ENCODE measurements at places on chromosomes 13 and 19.
A peak's percentile ranks its signal among the peaks of the same experiment; 100 is the strongest.

DNA sequence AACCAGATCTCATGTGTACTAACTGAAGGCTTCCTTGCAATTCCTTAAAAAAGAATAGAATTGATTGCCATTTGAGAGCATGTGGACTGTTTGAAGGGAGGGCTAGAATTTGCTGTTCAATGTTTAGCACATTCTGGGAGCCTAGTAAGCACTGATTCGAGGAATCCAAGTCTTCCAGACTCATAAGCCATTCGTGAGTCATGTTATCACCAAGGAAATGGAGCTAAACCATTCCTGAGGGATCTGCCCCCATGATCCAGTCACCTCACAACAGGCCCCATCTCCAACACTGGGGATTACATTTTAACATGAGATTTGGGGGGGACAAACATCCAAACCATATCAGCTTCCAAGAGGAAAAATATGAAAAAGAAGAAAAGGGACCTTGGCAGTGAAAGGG, 276.4 kb downstream of the KCNRG start:
- no peak for DNase-seq

DNA sequence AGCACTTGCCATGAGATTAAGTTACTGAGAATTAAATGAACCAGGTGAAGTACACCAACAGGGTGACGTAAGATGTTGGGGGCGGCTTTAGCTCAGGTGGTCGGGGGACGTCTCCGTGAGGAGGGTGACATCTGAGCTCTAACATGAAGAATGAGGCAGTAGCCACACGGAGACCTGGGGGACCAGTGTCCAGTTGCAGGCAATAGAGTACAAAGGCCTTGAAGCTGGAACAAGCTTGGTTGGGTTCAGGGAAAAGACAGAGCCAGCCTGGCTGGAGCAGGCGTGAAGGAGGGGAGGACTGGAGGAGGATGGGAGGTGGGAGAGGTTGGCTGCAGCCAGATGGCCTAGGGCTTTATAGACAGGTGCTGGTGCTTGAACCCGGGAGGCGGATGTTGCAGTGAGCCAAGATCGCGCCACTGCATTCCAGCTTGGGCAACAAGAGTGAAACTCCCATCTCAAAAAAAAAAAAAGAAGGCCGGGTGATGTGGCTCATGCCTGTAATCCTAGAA, 1.6 kb downstream of the SPINT2 start:
- no peak for DNase-seq

GRCh38 chr19:46659151-46660007, 1.6 kb downstream of the DACT3 start:
- peak; percentile 41 for DNase-seq

DNA sequence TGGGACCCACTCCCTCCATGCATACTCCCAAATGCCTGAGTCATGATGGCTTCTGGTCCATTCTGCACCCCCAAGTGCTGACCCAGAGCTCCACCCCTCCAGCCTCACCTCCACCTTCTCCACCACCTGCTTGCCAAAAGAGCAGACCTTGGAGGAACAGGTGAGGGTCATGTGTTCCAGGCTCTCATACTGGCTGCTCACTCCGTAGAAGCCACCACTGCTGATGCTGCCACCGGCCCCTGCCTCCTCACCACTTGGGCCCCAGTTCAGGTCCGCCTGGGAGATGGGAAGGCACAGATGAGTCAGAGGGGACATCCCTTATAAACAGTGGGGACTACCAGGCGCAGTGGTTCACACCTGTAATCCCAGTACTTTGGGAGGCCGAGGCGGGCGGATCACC, 7.9 kb downstream of the CD37 start:
- no peak for DNase-seq

DNA sequence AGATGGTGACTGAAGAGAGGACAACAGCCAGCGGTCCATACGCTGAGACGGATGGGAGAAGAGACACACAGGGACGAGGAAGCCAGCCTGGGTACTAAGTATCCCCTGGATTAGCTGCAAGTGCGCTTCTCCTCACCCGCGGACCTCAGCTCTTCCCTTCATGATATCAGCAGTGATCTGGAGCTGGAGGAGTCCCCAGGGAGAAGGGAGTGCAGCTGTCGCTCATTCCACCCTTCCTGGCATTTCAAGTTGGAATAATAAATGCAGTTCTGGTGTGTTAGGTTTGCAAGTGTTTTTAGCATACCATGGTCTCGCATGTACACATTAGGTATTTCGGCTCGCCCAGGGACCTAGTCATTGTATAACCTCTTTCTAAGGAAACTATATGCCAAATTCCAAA, 88.5 kb upstream of the C1QTNF9B start:
- DNase-seq, result no peak

GRCh38 chr19:54430306-54431254, 15.3 kb downstream of the TTYH1 start:
- peak; percentile 56 for DNase-seq

DNA sequence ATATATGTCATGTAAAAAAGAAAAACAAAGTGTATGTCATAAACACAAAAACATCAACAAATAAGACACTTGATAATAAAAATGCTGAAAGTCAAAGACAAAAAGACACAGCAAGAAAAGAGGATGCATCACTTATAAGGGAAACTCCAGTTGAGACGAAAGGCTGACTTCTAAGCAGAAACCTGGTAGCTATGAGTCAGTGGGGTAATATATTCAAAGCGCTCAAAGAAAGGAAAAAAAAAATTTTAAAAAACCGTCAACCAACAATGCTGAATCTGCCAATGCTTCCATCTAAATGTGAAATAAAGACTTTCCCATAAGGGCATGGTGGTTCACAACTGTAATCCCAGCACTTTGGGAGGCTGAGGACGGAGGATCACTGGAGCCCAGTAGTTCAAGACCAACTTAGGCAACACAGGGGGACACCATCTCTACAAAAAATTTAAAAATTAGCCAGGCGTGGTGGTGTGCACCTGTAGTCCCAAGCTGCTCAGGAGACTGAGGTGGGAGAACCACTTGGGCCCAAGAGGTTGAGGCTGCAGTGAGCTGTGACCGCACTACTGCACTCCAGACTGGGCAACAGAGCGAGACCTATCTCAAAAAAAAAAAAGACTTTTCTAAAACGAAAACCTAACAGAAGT, 24.0 kb downstream of the USP12 start:
- DNase-seq, result no peak

GRCh38 chr19:39590265-39590664, 12.1 kb upstream of the LGALS13 start:
- DNase-seq, result no peak

GRCh38 chr13:48646791-48647190, 6.9 kb upstream of the CYSLTR2 start:
- DNase-seq, result no peak

GRCh38 chr19:6354098-6354674, 7.1 kb upstream of the CLPP start:
- peak; percentile 35 for DNase-seq

GRCh38 chr13:30466358-30466714, 600 bp upstream of the HMGB1 start:
- peak; percentile 11 for DNase-seq

DNA sequence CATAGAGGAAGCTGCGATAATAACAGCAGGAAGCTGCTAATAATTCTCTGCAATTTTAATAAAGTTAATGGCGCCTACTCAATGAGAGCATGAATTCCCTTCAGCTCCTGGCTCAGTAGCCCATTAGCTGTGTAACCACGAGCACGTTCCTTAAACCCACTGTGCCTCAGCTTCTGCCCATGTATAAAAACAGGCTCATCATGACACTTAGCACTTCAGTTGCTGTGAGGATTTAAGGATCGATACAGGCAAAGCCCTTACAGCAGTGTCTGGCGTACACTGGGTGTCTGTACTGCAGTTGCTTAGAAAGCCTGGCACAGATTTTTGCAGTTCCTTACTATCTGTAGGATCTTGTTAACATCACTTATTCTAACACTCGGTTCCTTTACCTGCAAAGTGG, 673.4 kb upstream of the ARGLU1 start:
- no peak for DNase-seq

- DNase-seq, result no peak
These were observed 48.8 kb downstream of the ZFP14 start for GRCh38 chr19:36330216-36330615.

DNA sequence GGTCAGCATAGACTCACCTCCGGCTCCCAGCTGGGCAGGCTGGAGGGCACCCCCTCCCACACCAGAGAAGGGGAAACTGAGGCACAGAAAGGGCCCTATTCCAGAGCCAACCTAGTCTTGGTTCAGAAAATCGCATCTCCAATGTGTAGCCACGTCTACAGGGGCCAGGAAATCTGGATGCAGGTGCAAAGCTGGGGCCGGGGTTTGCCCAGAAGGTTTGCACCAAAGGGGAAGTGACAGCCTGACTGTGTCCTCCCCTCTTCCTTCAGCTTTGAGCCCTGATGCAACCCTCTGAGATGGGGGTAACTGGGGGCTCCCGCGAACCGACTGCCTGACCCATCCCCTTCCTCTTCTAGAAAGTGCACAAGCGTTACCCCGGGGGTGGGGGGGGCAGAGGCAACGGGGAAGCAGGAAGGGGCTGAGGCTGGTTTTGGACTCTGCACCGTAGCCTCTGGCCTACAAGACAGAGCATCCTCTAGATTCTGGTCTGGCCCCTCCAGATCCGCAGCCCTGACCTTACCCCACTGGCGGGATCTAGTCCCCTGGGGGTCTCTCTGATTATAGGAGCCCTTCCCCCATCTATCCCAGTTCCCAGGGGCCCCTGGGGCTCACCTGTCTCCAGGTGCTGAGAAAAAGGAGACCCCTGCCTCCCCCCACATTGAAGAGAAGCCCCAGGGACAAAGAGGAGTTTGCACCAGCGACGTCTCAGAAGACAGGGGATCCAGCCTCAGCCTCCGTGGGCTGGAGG, 1.1 kb upstream of the ONECUT3 start:
- DNase-seq, result no peak

Measured in AG08395 (cell line).